Sigmoid colon (tissue), 7 donors: ENCODE measurements at places on chromosomes 11 and 22. TPM values are rescaled to one million over a fixed set of nuclear protein-coding genes. Genes with fewer than 3 reads are reported as not detected.

GRCh38 chr11:59769828-59770227 is 14.7 kb downstream of the STX3 start:
- DNase-seq: no peak
- no peaks in the 10 kb centered on the region for H3K36me3 ChIP-seq
- no peak overlapping the region for H3K27ac ChIP-seq
- H3K4me3 ChIP-seq: no peak overlapping the region
- H3K27me3 ChIP-seq: no peaks in the 10 kb centered on the region

- H3K36me3 ChIP-seq: no peaks in the 10 kb centered on the region
- no peak overlapping the region for H3K4me3 ChIP-seq
- no peaks in the 10 kb centered on the region for H3K4me1 ChIP-seq
- no peaks in the 10 kb centered on the region for H3K27me3 ChIP-seq
- H3K27ac ChIP-seq: no peak overlapping the region
- no peak for DNase-seq
These were observed 176.5 kb upstream of the UBASH3B start for GRCh38 chr11:122478986-122479385.

DNA sequence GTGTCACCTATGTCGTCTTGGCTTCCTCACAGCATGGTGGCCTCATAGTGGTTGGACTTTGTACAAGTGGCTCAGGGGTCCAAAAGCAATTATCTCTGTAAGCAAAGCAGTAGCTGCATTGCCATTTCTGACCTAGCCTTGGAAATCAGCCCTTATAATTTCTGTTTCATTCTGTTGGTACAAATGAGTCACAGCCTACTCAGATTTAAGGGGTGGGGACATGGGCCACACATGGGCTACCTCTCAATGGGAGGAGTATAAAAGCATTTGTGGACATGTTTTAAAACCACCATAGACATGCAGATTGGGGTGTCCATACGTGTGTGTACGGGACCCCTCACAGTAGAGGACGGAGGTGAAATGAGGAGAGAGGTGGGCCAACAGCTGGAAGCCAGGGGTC is 41.6 kb downstream of the CHRDL2 start:
- H3K4me1 ChIP-seq: peaks cover 31% of the 10 kb centered on the region
- H3K4me3 ChIP-seq: no peak overlapping the region
- H3K36me3 ChIP-seq: no peaks in the 10 kb centered on the region
- no peaks in the 10 kb centered on the region for H3K27me3 ChIP-seq
- no peak overlapping the region for H3K27ac ChIP-seq
- no peak for DNase-seq

- peak overlapping the region; percentile 95 for H3K4me3 ChIP-seq
- H3K27me3 ChIP-seq: no peaks in the 10 kb centered on the region
- peaks cover 34% of the 10 kb centered on the region for H3K4me1 ChIP-seq
- DNase-seq: peak; percentile 82
These were observed 637 bp upstream of the ZBTB16 start for GRCh38 chr11:114058871-114059277.

- H3K27me3 ChIP-seq: no peaks in the 10 kb centered on the region
- no peak for DNase-seq
- no peak overlapping the region for H3K27ac ChIP-seq
- H3K4me1 ChIP-seq: no peaks in the 10 kb centered on the region
These were observed 12.3 kb downstream of the MRE11 start for GRCh38 chr11:94481342-94481741.

- DNase-seq: no peak
- H3K27ac ChIP-seq: no peak overlapping the region
- H3K4me1 ChIP-seq: peaks cover 9% of the 10 kb centered on the region
These were observed 12.6 kb downstream of the RDX start for GRCh38 chr11:110283862-110284261.

DNA sequence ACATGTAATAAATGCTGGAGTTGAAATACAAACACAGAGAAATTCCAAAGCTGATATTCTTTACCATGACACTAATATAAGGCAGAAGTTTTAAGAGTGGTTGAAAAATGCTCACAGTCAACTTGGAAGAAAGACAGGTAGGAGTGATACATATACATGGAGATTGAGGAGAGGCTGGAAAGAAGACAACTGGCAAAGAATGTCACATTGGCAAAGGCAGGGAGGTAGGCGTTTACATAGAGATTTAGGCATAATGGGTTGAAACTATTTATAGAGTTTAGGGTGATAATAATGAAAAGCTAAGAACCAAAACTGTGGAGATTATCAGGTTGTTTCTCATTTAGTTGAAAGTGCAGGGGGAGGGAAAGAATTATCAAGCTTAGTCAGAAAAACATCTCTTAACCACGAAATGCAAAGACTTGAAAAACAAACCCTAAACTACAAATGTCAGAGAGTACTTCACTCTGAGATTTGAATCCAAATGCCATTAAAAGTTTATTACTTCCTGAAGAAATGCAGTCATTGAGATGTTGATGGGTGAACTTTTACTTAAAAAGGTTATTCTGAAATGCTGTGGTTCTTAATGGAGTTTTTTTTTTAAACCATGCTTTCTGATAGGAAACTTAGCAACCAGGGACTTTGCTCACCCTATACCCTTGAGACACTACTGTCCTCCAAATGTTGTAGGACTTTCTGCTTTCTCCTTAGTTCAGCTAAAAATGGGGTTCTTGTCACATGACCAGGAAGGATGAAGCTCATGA is 138.4 kb upstream of the CCDC90B start:
- no peak overlapping the region for H3K4me3 ChIP-seq
- H3K4me1 ChIP-seq: no peaks in the 10 kb centered on the region
- H3K27ac ChIP-seq: no peak overlapping the region
- no peaks in the 10 kb centered on the region for H3K27me3 ChIP-seq
- H3K36me3 ChIP-seq: no peaks in the 10 kb centered on the region
- DNase-seq: no peak

DNA sequence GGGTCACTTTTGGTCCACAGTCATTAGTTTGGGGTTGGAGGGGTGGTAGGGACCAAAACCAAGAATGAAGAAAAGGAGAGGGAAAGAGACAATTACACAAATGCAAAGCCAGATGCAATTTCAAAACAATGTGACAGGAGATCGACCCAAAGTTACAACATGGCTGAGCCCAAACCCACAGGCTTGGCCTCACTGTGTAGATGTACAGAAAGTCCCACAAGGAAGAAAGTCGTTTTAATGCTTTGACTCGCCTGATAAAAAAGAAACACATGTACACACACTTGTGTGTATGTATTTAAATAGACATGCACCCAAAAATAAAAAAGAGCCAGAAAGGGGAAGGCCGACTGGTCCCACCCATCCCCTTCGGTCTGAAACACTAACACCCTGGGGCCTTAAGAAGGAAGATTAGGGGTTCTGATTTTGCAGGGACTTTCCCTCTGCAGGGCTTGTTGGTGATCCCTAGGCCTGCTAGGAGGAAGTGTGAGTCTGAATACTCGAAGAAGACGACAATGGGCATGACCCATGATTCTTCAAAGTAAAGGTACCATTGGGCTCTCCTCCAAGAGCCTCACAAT is 104.1 kb downstream of the ETS1 start:
- no peak overlapping the region for H3K4me3 ChIP-seq
- no peak for DNase-seq
- H3K4me1 ChIP-seq: peaks cover 12% of the 10 kb centered on the region
- peak overlapping the region; percentile 32 for H3K27ac ChIP-seq
- peaks cover 37% of the 10 kb centered on the region for H3K36me3 ChIP-seq
- H3K27me3 ChIP-seq: no peaks in the 10 kb centered on the region

DNA sequence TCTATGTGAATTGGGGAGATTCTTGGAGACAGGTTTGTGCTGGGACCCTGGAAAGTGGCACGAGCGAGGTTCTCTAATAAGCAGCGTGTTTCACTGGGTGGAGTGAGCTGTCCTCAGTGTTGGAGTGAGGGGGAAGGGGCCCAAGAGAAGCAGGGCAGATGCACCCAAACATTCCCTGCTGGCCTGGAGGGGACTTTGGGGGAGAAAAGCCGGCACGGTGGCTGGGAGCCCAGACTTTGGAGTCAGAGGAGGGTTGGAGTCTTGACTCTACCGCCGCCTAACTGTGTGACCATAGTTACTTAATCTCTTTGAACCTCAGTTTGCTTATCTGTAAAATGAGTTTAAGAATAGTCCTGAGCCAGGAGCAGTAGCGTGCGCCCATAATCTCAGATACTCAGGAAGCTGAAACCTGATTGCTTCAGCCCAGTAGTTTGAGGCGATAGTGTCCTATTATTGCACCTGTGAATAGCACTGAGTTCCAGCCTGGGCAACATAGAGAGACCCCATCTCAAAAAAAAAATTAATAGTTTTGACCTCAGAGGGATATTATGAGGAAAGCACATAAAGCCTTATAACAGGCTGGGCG is 614 bp downstream of the NR1H3 start:
- H3K36me3 ChIP-seq: no peaks in the 10 kb centered on the region
- H3K4me3 ChIP-seq: peak overlapping the region; percentile 11
- H3K27ac ChIP-seq: peak overlapping the region; percentile 69
- no peak for DNase-seq
- H3K27me3 ChIP-seq: no peaks in the 10 kb centered on the region

DNA sequence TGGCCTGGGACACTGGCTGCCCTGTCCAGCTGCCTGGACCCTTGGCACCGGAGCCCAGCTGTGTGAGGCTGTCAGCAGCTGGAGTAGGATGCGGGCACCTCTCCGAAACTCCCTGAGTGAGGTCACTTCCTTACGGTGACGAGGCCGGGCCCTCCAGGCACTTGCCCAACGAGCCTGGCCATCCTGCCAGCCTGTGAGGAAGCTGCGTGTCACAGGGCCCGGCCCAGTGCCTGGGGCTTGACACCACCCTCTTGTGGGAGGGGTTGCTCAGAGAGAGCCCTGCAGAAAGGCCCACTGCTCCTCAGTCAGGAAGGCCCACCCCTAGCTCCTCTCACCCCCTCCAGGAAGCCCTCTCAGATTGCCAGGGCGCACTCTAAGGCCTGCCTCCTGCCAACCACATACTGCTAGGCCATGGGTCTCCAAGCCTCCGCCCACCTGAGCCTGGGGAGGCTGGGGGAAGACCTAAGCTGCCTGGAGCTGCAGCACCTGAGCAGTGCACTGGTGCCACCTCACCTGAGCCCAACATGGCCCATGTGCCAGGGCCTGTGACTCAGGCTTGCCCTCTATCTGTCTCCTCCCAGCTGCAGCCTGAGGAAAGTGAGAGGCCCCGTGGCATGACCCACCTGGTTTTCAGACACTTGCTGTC is 4.3 kb upstream of the PHLDA2 start:
- peak; percentile 81 for DNase-seq
- no peaks in the 10 kb centered on the region for H3K36me3 ChIP-seq
- peaks cover 22% of the 10 kb centered on the region for H3K4me1 ChIP-seq

GRCh38 chr11:125356797-125357196 is 139.3 kb downstream of the FEZ1 start:
- H3K4me1 ChIP-seq: no peaks in the 10 kb centered on the region
- no peak for DNase-seq
- H3K27ac ChIP-seq: no peak overlapping the region
- no peaks in the 10 kb centered on the region for H3K36me3 ChIP-seq
- H3K27me3 ChIP-seq: no peaks in the 10 kb centered on the region
- no peak overlapping the region for H3K4me3 ChIP-seq

DNA sequence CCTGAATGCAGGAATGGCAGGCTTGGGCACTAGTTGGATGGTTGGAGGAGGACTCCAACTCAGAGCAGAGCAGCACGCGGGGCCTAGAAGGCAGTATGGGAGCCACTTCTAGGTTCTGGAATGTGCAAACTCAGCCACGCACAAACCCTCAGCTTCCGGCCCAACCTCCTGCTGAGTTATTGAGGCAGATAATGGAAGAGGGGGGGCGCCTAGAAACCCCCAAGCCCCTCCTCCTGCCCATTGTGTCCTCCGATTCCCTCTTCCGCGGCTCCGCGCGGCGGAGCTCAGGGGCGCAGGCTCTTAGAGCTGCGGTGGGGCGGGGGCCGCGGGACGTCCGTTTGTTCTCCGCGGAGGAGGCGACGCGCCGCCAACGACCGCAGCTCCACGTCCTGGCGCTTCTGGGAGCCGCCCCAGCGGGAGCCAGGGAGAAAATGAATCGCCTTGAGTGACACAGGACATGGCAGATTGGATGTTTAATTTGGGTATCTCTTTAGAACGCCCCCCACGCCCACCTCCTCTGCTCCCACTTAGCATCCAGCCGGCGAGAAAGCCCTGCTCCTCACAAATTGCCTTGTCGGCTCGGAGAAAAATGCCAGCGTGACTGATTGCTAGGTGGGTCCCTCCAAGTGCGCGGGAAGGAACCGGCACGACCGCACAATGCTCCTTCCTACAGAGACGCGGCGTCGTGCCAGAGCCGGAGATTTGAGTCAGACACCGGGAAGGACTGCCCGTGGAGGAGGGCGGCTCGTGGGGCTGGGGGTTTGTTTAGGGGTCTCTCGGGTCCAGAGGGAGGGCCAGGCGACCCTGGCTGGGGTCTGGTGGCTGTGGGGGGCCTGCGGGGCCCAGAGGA is 144.6 kb downstream of the NECTIN1 start:
- H3K27ac ChIP-seq: no peak overlapping the region
- peaks cover 7% of the 10 kb centered on the region for H3K27me3 ChIP-seq
- peak overlapping the region; percentile 51 for H3K4me3 ChIP-seq
- DNase-seq: peak; percentile 68
- H3K36me3 ChIP-seq: no peaks in the 10 kb centered on the region

DNA sequence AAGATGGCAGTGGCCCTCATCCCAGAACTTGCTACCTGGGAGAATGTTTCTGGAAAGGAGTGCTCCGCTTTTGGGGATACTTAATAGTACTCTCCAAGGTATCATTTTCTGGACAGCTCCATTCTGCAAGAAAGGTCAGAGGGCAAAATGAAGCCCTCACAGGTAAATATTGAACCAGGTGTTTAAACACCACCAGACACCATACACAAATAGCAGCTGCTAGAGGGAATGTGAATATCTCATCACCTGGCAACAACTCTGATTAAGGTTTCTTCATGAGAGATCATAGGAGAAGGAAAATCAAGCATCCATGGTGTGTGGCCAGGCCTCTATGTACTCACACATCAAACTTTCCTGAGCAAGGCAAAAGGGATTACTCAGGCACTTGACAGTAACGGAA is 226.1 kb upstream of the FAT3 start:
- H3K27me3 ChIP-seq: no peaks in the 10 kb centered on the region
- no peak overlapping the region for H3K27ac ChIP-seq
- no peak for DNase-seq

DNA sequence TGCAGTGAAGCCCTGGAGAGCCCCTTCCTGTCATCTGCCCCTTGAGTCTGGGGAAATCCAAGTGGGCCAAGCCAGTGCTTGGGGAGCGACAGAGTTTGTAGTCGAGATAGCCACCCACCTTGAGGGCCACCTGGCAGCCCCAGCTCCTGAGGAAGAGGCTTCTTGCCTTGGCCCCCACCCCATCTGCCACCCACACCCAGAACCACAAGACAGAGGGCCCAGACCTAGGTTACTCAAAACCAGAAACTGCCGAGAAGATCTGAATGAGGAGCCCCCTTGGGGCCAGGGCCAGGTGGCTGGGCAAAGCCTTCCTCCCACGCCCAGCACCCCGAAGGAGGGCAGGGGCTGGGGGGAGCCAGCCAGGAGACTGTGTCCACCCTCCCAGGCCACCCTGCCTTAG is 18.8 kb upstream of the PRR5 start:
- H3K4me3 ChIP-seq: no peak overlapping the region
- H3K36me3 ChIP-seq: no peaks in the 10 kb centered on the region
- H3K27ac ChIP-seq: no peak overlapping the region
- no peaks in the 10 kb centered on the region for H3K27me3 ChIP-seq
- no peak for DNase-seq

- no peaks in the 10 kb centered on the region for H3K36me3 ChIP-seq
- H3K4me3 ChIP-seq: no peak overlapping the region
- no peak overlapping the region for H3K27ac ChIP-seq
- no peaks in the 10 kb centered on the region for H3K27me3 ChIP-seq
These were observed 11.3 kb upstream of the RCN1 start for GRCh38 chr11:32079553-32079952.

Gene NXPE2
- 1.4 TPM for total RNA-seq

Gene CCDC116
- 0.41 TPM for total RNA-seq

Gene SYT8
- not detected for total RNA-seq

Gene OR1S2
- not detected for total RNA-seq

Gene TTLL1
- 5.3 TPM for total RNA-seq

Gene YPEL4
- 2.5 TPM for total RNA-seq

Gene BIRC3
- total RNA-seq: 10.3 TPM
